ENCODE measurements at places on chromosomes 1 and 21.

DNA sequence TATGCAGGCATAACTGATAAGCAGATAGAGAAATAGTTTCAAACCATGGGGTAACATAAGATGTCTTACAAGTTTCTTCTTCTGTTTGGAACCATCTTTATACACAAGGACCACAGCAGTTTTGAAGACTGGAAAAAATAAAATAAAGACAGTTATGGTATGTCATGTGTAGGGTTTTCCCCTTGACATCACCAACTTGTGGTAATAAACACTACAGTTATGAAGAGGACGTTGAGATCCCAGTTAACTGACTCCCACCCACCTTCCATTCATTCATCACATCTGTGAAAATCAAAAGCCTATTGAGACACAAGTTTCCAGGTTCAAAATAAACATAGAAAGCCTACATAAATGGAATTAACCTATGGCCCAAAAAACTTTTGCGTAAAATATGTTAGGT lies 92.5 kb upstream of the KRTAP19-8 start:
- DNase-seq: no peak

GRCh38 chr21:41016472-41016871 lies 151.5 kb upstream of the BACE2 start:
- DNase-seq: no peak

- DNase-seq: no peak
Observed at GRCh38 chr1:37570528-37571334, 14.0 kb downstream of the DNALI1 start.

DNA sequence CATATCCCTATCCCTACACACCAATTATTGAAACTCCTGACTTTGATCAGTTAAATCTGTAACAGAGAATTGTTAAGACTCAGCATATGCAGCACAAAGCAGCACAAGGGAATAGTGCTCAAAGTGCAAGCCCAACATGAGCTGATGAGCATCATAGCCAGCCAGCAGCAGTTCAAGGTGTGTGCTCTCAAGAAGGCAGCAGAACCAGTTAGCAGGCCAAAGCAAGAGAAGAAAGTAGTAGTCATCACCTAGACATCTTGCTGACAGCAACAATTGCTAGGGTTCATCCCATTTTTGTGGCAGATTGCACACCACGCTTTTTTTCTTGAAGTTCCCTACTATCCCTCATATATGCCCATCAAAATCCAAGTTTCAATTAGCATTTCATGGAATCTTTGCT lies 478.3 kb downstream of the COL11A1 start:
- DNase-seq: no peak

DNA sequence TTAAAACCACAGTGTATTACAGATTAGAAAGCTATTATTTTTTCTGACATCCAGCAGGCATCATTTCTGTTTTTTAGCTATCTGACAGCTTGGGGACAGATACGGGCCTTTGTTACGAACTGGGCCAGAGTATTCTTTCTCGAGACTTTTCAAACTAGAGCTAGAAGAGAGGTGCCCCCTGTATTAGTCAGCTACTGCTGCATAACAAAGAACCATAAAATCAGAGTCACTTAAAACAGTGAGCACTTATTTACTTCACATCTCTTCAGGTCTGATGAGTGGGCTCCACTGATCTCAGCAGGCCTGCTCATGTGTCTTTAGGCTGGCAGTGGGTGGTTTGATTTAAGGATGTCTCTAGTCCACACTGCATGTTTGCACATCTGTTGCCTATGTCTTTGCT lies 67.8 kb downstream of the BACH1 start:
- no peak for DNase-seq

DNA sequence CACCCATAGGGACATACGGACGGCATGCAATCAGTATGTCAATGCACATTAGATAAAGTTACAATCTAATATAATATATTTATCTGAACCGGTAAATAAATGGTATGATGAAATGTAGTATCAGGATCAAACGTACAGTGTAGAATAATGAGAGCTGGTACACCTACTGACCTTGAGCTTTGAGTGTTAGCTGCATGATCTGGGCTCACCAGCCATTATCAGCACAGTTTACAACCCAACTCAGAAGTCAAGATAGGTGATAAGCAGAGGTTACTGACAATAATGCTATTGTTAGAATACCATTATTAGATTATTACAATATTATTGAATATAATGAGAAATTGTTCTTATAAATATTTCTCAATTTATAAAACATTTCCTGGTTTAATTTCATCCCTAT lies 103.0 kb upstream of the ESRRG start:
- DNase-seq: no peak

DNA sequence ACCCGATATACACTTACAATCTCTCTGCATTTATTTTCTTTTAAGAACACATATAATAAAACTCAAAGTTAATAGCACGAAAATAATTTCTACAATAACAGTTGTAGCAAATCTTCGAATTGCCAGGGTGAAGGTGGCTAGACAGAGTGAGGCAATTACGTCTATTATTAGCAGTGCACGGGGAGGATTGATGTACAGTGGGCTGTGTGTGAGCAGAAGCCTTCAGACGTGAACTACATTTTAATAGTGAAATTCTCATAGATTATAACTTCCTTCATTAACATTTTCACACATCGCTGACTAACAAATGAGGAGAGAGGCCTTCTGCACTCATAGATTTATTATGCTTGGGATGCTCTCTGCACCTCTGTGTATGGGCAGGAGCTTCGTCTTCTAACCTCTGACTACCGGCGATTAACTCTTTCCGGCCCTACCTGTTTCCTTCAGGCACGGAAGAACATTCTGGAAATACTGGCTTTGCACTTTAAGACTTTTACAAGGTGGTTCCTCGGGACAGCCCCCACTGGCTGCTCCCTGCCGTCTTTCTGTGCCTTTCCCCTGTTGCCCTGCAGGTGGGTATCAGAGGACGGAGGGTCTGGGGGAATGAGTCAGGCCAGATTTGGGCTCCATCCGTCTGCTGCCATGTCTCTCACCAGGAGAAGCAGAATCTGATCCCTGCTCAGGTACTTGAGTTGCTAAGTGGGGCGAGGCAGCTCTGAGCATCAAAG lies 200.5 kb downstream of the CAMTA1 start:
- DNase-seq: no peak

GRCh38 chr1:6144647-6145395 lies 35.3 kb downstream of the CHD5 start:
- no peak for DNase-seq

DNA sequence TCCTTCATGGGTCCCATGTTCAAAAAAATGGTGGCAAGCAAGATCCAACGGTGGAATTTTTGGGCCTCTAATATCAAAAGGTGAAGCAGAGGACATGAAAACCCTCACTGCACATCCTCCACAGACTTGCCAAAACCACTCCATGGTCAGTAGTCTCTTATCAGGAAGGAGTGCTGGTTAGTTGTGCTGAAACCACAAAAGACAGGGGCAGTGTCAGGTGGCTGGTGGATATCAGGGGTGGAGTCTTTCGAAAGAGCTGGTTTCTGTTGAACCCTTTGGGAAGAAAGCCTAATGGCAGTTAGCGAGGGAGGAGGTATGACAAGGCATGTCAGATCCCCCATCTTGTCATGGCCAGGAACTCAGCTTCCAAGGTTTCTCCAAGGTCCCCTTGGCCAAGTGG lies 395.9 kb upstream of the CAMK1G start:
- no peak for DNase-seq

GRCh38 chr1:40075266-40075665 lies 21.8 kb downstream of the PPT1 start:
- no peak for DNase-seq

DNA sequence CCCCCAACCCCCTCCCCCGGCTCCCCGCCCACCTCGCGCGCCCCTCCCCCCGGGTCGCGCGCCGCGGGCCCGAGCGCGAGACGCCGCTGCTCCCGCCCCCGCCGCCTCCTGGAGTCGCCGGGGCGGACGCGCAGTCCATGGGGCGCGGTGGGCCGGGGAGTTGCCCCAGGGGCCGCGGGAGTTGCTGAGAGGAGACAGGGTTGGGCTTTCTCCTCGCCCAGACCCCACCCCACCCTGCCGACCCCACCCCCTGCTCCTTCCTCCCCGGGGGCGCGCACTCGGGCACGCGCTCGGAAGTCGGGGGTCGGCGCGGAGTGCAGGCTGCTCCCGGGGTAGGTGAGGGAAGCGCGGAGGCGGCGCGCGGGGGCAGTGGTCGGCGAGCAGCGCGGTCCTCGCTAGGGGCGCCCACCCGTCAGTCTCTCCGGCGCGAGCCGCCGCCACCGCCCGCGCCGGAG lies at the start of gene LAMC1:
TSS of gene LAMC1 (plus strand) at position 275 of the 455 bp plus-strand sequence. CDS start 297 bp downstream, outside the sequence.
- peak; percentile 44 for DNase-seq

DNA sequence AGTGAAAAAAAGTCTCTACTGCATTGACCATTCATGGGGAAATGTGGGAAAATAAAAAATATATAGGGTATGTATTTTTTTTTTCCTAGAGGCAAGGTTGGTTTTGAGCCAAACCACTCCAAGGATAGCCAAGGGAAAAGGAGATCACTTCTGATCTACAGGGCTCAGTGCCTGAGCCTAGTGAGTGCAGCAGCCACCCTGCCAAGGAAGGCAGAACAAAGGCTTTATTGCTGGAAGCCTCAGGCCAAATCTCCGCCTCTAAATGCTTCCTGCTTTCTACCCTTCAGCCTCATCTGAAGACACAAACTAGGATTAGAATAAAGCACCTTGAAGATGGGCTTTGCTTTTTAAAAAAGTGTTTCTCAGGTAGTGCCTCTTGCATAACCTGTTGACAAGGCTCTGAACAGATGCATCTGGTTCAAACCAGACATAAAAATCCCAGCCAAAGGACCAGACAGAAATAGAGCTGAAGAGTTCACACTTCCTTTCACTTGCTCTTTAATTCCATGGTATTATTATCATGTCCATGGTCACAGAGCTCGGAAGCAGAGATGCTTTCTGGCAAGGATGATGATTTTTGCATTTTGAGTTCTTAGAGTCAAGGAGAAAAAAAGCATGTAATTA lies 10.5 kb downstream of the C1orf115 start:
- DNase-seq: no peak

GRCh38 chr1:77929806-77930205 lies 41.4 kb downstream of the NEXN start:
- DNase-seq: no peak

- peak; percentile 47 for DNase-seq
Observed at GRCh38 chr1:159089184-159089791, 12.7 kb upstream of the AIM2 start.

- no peak for DNase-seq
Observed at GRCh38 chr1:85479491-85479890, 14.5 kb upstream of the DDAH1 start.

GRCh38 chr1:92831368-92831761 lies 475 bp upstream of the RPL5 start:
- no peak for DNase-seq

DNA sequence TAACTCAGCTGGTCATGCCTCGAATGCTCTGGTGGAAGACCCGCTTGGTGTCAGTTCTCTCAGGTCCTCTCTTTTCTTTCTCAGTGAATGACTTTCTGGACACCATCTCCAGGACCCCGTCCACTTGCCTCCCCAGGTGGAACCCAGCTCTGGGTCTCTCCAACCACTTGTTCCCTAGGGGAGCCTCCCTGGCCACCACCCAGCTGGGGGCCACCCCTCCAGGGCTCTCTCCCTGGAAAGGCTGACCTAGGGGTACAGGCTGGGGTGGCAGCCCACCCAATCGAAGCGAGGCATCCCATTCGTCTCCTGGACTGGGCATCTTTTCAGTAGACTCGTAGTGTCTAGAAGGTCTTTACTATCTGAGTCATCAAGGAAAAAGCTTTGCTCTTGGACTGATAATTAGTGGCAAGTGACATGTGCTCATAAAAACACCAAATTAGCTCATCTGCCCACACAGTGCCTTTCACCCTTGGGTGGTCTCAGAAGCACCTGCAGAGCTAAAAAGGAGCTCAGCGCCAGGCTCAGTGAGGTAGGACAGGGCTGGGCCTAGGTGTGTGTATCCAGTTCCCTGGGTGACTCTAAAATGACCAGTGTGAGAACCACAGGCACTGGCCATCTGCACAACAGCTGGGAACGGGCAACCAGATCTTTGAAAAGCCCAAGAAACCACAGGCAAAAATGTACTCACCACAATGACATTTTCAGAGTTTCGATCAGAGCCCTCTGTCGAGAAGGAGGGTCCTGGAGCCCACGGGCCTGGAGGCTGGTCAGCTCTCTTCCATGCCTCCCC lies 2.4 kb upstream of the PDXK start:
- no peak for DNase-seq

GRCh38 chr1:220691053-220691684 lies 1.0 kb downstream of the C1orf115 start:
- no peak for DNase-seq

DNA sequence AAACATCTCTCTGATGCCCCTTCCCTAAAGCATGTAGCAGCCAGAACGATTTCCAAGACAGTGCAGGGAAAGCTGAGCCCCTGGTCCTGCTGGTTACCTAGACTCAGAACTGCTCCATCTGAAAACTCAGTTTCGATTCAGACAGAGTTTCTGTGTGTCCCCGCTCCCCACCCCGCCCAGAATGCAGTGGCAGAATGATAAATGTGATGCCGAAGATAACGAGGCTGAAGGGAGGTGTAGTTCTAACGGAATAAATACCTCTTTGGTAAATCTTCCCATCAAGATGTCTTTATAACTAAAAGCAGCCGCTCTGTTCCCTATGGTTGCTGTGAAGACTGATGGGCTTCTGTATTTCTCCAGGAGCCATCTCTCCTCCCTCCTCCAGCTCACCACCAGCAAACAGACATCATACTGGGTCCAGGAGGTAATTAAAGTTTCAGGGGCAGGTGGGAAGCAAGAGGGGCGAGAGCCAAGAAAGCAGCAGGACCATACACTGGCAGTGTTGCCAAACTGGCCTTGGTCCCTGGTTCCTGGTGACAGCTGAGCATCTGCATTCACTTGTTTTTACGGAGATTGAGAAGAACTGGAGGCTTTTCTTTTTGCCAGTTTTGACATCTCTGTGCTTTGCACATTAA lies 76.9 kb downstream of the DDX20 start:
- no peak for DNase-seq

DNA sequence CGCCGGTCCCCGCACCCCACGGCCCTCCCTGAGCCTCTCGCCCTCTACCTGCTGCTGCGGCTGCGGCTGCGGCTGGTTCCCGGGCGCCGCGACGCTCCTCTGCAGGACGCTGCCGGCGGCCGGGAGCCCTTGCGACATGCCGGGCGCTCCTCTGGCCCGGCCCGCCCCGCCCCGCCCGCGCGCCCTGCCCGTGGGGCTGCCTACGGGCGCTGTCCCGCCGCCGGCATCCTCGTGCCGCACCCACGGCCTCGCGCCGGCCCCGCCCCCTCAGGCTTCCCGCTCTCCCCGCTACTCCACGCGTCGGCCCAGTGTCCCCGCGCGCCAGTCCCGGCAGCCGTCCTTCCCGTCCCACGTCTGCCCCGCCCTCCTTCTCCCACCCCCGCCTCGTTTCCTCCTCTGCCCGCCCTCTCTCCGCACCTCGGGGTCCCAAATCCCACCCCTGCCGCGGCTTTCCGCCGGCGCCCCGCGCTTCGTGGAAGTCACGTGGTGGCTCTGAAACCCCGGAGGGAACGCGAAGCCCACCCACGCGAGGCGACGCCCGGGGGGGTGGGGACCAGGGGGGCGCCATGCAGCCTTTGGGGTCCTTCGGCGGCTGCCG lies at the start of gene BATF3:
TSS of gene BATF3 (minus strand) at position 216 of the 598 bp plus-strand sequence. CDS start at position 138, 78 bp downstream.
- peak; percentile 86 for DNase-seq

DNA sequence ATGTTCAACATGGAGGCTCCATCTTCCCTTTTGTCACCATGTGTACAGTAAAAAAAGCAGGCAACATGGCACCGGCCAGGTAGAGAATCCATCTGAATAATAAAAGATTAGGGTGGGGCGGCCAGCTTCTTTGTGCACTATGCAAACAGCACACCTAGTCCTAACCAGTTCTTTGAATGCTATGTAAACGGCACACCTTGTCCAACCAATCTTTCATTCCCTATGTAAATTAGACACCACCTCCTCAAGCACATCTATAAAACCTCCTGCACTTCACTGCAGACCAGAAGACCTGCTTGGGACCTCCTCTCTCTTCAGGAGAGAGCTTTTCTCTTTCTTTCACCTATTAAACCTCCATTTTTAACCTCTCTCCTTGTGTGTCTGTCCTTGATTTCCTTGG lies 28.2 kb downstream of the TFB2M start:
- no peak for DNase-seq

Measured in K562 (cell line).